A549 treated with Mapracorat at 1 μM for 4 hours (cell line): ENCODE measurements at places on chromosomes 5 and 9. TPM values are rescaled to one million over a fixed set of nuclear protein-coding genes. Genes with fewer than 3 reads are reported as not detected.

DDX31 gene
- 23.5 to 26.4 TPM (median 24.3 TPM) in 5 replicates for total RNA-seq

SWI5 gene
- 38.9 to 45.9 TPM (median 42.0 TPM) in 5 replicates for total RNA-seq

SPINK7 gene
- total RNA-seq: not detected in 5 replicates

PCDHA7 gene
- total RNA-seq: 0.09 to 0.15 TPM (median 0.12 TPM) in 4 of 5 replicates, not detected in the other

GARNL3 gene
- 1.7 to 3.2 TPM (median 1.8 TPM) in 5 replicates for total RNA-seq

SLC6A3 gene
- total RNA-seq: 0.27 to 0.87 TPM (median 0.61 TPM) in 5 replicates

NSG2 gene
- not detected in 5 replicates for total RNA-seq

PCDHB15 gene
- total RNA-seq: 0.06 to 0.11 TPM (median 0.10 TPM) in 3 of 5 replicates, not detected in the others

DNM1 gene
- 77.9 to 94.3 TPM (median 86.7 TPM) in 5 replicates for total RNA-seq
